Stimulated activated CD8-positive, alpha-beta memory T cell treated with anti-CD3 and anti-CD28 coated beads, Interleukin-2, amount 100 ng/mL, for 1 hour (primary cell): ENCODE measurements at places on chromosomes 7 and 10.

GRCh38 chr7:102321351-102322201 lies 34.7 kb downstream of the SPDYE6 start:
- DNase-seq, result no peak

- no peak for DNase-seq
Observed at GRCh38 chr10:122248356-122249302, 22.5 kb upstream of the BTBD16 start.

GRCh38 chr10:71933651-71934050 lies 30.5 kb upstream of the CHST3 start:
- no peak for DNase-seq

DNA sequence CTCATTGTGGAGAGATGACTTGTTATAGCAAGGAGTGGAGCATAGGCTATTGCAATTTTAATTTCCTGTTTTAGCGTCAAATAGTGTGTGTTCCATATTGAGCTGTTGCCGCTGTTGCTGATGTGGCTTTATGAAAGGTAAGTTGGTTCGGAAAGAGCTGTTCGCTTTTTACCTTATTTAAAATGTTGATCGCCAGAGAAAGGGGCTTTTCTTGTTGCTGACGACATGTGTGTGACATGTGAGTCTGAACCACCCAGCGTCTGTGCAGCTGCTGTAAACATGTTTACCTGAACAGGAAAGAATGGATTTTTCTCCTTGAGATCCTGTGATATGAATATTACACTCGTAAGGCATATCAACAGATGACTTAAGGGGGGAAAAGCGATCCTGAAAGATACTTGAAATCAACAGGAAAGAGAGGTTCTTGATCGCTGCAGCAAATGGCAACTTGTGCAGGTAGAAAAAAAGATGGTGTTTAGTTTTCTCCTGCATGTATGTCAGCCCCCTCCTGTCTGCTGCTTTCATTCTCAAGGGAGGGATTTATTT lies 2.5 kb downstream of the ZEB1 start:
- DNase-seq, result no peak

DNA sequence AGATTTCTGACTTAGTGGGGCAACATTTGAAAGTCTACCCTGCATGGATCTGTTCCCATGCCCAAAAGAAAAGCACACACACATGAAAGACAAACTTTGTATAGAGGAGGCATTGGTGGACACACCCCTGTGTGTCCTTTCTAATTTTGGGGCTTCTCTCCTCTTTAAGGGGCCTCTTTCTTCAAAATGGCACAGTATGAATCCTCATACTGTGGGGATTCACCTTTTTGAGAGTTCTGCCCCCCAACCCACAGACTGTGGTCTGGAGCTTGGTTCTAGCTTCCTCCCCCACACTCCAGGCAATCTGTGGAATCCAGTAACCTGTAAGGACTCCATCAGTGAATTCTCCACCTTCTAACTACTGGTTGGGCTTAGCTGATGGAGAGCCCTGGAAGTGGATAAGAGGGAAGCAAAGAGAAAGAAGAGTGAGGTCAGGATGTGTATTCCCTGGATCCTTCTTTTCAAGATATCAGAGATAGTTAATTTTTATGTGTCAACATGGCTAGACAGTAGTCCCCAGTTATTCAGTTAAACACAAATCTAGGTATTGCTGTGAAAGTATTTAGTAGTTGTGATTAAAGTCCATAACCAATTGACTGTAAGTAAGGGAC lies 32.4 kb upstream of the CDK6 start:
- no peak for DNase-seq

DNA sequence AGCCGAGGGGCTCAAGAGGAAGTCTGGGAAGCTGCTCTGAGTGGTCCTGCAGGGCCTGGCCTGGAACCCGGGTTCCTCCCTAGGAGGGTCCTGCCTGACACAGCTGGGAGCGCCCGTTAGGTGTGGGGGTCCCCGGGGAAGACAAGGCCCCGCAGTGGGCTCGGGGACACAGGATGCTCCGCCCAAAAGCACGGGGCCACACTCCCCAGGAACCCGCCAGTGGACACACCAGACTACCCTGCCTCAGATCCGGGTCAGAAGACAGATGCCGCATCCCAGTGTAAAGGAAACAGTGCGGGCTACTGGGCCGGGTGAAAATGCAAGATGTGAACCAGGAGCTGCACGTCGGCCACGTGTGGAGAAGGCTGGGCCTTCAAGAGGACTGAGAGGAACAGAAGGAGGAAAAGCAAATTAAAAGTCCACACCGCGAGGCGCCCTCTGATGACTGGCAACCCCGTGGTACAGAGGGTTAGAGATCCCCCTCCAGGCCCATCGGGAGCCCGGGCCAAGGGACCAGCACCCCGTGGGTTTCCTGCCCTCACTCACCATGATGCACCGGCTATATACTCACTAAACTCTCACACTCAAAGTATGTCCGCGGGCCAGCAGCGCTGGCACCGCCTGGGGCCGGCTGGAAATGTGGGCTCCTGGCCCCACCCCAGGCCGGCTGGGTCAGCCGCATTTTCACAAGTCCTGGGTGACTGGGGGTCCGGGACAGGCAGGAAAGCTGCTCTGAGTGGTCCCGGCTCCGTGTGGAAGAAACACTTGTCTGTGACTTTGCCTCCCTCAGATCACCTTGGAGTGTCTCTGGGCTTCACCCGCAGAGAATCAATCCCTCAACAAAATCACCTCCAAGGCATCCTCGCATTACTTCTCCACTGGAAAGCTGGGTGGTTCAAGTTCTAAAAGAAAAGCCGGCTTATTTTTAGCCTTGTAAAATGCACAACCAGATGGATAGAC lies 6.1 kb downstream of the STK32C start:
- DNase-seq, result no peak

DNA sequence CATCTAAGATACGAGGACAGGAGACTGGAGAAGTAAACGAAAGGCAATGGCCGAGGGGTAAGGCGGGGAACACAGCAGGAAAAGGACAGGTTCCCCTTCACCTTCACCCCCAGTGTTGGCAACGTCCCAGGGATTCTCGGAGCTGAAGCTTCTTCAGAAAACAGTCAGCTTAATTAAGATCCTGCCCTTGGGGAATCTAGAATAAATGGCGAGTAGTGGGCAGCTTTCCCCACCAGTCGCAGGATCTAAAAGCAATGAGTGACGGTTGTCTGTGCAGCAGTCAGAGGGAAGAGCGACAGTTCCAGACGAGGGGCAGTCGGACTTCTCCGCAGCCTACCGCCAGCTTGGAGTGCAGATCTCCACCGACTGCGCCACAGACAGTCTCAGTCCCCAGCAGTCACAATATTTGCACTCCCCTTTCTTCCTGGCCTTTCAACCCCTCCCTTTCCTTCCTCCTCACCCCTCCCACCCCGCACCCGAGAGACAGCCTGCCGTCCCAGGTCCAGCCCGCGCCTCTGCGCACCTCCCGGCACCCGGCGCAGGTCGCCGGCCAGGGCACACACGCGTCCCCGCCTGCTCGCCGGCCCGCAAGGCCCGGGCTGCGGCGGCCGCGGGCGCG lies 10.9 kb upstream of the SP8 start:
- DNase-seq, result no peak

DNA sequence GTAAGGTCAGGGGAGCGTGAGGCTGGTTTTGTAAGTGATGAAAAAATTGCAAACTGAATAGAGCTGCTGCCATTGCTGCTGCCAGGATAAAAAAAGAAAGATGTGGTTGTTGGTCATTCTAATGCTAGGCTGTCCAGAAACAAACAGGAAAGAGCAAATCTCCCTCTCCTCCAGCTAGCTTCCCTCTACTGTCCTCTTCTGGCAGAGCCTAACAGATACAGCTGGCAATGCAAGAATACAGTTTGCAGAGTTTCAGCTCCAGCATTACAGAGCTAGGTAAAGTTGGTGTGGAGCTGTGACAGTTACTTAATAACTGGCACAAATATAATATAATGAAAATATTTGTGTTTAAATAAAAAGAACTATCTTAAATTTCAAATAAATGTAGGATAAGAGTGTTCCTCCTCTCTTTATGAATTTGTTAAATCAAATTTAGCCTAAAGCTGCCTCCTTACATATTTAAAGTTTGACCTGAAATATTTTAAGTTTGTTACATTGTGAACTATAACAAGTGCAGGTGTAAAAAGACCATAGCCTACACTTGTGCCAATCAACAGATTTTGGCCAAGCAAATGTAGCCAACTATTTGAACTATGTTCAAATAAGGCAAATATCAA lies 407.7 kb downstream of the SH2D4B start:
- no peak for DNase-seq
